ENCODE measurements at places on chromosomes 16 and 17.

DNA sequence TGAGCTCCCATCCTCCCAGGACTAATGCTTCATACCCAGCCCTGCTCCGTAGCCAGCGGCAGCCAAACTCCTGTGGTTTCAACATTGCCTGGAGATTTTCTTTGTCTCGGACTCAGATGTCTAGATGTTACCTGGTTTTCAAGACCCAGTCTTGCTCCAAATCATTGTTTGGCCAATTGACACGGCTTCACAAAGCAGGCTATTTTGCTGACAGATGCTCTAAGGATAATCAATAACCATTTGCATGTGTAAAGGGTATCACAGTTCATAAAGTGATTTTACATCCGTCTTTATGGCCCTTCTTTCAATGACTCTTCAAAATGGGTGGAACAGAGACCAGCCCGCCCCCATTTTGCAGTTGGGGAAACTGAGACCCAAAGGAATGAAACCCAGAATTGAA, 153.4 kb downstream of the SALL1 start:
- no peak for DNase-seq

- no peak for DNase-seq
Measured at GRCh38 chr16:66507731-66508239, 42.1 kb downstream of the TK2 start.

- DNase-seq = peak; percentile 76
Measured at GRCh38 chr16:17193566-17194100, 277.1 kb downstream of the XYLT1 start.

GRCh38 chr17:18025241-18025944, 13.6 kb downstream of the ATPAF2 start:
- no peak for DNase-seq

- DNase-seq = no peak
Measured at GRCh38 chr17:9258115-9259015, 237.1 kb downstream of the NTN1 start.

- no peak for DNase-seq
Measured at GRCh38 chr16:56300891-56301850, 109.9 kb downstream of the GNAO1 start.

DNA sequence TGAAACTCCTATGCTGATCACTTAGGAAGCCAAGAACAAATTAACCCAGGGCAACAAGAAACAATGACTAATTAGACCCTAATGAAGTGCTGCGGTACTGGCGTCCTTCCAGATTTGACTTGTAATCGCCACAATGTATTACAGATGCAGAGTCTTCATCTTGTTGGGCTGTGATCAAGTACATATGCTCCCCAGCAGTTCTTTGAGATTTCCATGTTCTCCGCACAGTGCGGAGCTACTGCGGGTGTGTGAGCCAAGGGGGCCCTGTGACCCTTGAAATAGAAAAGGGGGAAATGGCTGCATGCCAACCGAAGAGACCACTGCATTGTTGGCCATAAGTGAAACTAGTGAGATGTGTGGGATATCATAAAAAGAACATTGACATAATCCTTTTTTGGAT, 469.9 kb downstream of the MAF start:
- no peak for DNase-seq

GRCh38 chr16:27959914-27960313, 103.6 kb downstream of the GSG1L start:
- no peak for DNase-seq

Data from NCI-H1694 treated with DMSO at 0.1 percent for 48 hours (cell line).